ENCODE measurements at places on chromosomes 3 and 15. TPM values are rescaled to one million over a fixed set of nuclear protein-coding genes. Genes with fewer than 3 reads are reported as not detected.

DNA sequence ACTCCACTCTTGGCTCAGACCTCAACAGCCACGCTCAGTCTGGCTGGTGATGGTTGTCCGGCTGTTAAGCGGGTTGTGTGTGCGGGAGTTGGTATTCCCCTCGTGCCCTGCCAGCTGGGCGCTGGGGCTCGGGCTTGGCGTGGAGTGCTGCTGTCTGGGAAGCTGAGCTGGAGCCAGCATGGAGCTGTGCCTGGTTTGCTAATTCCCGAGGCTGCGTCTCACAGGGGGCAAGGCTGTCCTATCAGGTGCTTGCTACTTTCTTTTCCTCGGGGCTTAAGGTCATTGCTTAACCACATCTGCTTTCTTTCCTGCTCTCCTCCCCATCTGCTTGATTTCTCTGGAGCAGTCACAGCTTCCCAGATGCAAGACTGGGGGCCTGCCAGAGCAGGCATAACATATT, 29.9 kb downstream of the PDIA5 start:
- DNase-seq: no peak

- no peak for DNase-seq
Observed at GRCh38 chr3:14360123-14360881, 42.1 kb upstream of the SLC6A6 start.

DNA sequence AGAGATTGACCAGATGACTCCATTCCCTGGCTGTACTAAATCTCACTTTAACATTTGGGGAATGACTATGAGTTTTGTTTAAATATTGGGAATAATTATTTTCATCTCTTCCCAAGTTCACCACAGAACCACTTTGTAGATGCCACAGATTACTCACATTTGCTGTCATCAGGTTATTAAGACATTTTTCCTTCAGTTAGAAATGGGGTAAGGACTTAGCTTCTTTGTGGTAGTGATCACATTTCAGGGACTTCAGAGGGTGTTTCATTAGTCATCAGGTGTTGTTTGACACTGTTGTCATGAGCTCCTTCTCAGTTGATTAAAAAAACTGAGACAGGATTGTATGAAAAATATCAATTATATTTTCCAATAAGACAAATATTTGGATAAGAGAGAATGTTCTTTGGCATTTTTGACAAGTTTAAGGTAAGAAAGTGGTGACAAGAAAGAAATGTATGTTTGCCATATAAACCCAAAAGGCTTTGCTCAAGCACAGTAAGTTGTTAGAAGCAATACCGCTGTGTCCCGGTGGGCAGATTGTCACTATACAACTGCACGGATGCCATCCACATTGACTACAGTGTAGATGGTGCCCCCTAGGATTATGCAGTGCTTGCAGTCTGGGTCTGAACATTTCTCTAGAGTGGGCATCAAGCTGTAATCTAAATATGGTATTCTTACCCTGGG, 22.3 kb downstream of the FBXL2 start:
- DNase-seq: no peak

GRCh38 chr3:138148503-138148902, 16.3 kb upstream of the A4GNT start:
- DNase-seq: no peak

GRCh38 chr3:78912687-78913086, 855.1 kb downstream of the ROBO1 start:
- DNase-seq: no peak

DNA sequence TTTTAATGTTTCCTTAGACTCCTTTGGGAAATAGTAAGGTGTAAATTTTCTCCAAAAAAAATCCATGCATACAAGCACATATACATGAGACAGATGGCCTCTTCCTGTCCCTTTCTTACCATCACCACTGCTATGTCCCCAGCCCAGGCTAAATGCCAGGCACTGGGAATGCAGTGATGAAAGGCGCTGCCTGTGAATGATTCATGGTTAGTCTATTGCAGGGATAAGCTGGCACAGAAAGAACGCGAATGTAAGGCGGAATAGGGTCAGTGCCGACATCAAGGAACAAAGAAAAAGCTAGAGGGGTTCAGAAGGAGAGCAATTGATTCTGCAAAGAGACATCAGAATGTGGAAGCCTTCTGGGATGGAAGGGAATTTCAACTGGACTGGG, 36.2 kb upstream of the CFAP161 start:
- peak; percentile 64 for DNase-seq

DNA sequence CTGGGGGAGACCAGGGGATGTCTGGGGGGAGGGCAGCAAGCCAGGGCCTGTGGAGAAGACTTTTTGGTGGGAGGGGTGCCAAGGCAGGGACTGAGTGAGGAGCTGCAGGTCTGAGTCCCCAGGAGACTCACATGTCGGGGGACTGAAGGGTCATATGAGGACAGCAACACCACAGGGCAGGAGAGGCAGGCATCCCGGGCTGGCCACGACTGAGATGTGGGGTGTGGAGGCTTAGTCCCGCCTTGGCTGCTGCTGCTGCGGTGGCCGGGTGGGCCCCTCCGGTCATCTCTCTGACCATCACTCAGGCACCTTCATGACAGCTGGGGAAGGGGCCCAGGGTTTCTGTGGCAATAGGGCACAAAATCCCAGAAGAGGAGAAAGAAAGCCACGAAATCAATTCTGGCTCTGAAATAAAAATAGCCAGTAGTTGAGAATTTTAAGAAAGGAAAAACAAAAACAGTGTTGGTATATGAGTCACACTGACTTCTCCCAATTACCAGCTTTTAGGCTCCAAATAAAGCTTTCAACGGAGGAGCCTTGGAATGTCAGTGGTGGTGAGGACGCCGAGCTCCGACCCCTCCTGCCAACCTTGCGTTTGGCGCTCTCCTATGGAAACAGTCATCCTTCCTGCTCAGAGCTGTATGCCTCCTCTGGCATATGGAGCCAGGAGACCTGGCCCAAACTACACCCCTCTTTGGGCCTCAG, 52.9 kb upstream of the ITGA11 start:
- DNase-seq: no peak

The MOBP gene
- total RNA-seq: not detected

The TRIM42 gene
- not detected for total RNA-seq

The UBE2E2 gene
- 28.0 TPM for total RNA-seq

All from dermis blood vessel endothelial cell (primary cell).